ENCODE measurements at places on chromosomes 11 and 22.

DNA sequence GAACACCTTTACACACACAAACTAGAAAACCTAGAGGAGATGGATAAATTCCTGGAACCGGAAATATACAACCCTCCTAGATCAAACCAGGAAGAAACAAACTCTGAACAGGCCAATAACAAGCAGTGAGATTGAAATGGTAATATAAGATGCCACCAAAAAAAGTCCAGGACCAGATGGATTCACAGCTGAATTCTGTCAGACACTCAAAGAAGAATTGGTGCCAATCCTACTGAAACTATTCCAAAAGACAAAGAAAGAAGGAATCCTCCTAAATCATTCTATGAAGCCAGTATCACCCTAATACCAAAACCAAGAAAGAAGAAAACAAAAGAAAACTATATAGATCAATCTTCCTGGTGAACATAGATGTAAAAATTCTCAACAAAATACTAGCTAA, 33.9 kb downstream of the PIWIL3 start:
- no peak for DNase-seq

- no peak for DNase-seq
Measured at GRCh38 chr11:85756401-85757200, 54.3 kb downstream of the SYTL2 start.

DNA sequence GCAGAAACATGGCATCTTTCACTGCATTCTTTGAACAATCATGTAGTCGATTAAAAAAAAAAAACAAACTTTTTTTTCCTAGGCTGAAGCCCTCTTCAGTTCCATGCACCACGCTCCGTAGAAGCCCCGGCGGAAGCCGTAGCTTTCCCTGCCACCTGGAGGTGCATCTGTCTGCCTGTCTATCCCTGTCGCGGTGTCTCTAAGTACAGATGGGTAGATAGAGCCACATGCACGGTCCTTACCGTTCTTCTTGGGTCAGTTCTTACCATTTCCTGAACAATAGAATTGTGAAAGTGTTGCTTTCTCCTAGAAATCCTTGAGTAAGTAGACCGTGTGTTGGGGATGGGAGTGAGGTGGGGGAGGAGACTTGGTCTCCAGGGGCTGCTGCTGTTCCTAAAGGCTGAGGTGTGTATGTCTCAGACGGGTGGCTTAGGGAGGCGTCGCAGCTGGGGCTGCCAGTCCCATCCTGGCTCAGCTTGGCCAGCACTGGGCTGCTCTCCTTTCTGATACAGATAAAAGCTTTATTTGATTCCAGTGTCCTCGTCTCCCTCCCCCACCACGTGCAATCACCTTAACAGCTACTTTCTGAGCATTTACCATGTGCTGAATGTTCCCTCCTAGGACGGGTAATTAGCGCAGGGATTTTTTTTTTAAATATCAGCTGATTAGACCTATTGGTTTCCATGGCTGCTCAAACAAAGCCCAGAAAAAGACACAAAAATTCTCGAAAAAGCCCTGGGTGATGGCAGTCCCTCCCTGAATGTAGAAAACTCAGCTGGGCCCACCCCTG, 46.8 kb downstream of the MACROD1 start:
- no peak for DNase-seq

DNA sequence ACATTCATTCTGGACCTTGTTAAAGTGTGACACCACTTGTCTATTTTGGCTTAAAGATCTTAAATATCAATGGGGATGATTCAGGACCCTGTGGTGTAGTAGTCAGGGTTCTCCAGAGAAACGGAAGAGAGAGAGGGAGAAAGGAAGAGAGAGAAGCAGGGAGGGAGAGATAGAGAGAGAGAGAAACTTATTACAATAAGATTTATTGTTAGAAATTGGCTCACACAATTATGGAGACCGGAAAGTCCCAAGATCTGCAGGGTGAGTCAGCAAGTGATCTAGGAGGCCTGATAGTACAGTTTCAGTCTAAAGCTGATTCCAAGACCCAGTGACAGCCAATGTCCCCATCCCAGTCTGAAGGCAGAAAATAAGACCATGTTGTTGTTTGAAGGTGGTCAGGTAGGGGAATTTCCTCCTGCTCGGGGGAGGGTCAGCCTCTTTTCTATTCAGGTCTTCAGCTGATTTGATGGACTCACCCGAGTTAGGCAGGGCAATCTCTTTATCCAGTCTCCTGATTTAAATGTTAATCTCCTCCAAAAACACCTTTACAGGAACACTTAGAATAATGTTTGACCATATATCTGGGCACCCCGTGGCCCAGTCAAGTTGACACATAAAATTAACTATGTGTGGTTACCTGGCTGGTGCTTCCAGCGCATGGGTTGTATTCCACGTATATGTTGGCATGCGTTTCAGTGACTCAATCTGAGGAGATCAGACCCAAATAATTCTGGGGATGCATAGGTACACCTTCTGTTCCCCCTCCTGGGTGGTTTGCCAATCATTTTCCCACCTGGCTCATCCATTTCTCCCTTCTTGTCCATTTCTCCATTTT, 1350.5 kb downstream of the TBC1D22A start:
- DNase-seq: no peak

- DNase-seq: no peak
Measured at GRCh38 chr11:415640-416041, 842 bp upstream of the SIGIRR start.

DNA sequence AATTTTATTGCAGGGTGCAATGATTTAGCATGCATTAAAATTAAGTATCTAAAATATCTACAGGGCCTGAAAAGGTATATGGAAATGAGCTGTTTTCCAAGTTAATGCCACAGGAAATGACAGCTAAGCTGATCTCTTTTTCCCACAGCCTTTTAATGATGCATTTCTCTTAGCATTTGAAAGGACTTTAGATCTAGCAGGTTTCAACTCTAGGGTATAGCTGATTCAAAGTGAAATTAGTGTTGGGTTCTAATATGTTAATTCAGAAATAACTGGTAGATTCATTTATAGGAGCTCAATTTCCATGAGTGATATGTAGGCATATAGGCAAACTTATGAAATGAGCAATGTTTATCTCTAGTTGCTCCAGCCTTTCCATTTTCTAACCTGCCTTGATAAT, 274.2 kb downstream of the CASP12 start:
- no peak for DNase-seq

DNA sequence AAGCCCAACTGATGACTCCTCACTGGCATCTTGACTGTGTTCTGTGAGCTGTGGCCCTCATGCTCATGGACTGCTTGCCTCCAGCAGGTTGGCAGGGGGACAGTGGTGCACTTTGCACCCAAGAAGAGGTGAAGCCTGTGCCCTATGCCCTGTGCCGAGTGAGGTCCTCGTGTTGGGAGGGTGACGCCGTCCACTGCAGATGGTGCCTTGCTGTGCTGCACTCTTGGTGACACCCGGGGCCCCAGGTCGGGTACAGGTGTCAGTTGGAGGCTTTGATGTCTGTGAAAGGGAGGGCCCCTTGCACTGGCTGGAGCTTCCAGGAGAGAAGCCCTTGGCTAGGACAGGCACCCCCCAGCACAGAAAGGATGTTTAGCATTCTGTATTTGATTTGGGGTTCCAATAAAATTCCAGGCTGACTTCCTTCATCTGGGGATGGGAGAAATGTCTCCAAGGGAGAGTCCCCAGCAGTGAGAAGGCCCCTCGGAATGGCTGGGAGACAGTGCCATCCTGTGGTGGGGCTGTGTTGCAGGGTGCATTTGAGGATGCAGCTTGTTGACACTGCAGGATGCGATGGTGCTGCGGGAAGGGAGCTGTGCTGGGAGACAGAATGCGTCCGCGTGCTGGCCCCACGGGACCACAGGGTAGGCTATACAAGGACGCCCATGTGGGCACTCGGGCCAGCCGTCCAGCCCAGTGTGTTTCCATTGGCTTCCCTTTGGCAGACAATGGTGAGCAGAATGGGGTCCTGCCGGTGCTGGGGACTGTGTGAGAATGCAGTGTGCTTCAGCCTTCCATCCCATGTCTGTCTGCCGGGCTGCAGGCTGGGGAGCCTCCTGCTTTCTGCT, 2.5 kb upstream of the ZDHHC8 start:
- no peak for DNase-seq

DNA sequence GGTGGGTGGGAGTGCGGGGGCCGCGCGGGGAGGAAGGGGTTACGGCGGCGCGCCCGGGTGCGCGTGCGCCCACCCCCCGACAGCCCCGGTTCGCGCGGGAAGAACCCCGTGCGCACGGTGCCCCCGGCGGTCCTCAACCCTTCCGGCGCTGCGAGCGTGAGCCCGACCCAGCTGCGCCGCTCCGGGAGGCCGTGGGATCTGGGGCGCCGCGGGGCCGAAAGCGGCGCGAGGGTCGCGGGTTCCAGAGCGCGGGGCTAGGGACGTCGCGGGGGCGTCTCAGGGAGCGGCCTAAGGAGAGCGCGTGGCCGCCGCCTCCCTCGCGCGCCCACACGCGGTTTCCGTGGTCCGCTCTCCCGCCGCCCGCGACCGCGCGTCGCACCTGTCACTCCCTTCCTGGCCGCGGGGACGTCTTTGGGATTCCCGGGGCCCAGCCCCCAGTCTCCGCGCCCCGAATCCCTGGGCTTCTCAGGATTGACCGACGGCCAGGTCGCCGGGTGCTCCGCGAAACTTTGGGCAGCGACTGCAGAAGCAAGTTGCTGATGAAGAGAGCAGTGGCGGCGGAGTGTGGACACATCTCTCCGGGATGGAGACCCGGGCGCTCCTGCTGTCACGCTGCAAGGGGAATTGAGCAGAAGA, 582 bp downstream of the SREBF2 start:
- peak; percentile 32 for DNase-seq

GRCh38 chr11:17273668-17274282, 2.8 kb upstream of the NUCB2 start:
- DNase-seq: no peak

GRCh38 chr11:117584056-117584830, 212.8 kb downstream of the DSCAML1 start:
- no peak for DNase-seq

DNA sequence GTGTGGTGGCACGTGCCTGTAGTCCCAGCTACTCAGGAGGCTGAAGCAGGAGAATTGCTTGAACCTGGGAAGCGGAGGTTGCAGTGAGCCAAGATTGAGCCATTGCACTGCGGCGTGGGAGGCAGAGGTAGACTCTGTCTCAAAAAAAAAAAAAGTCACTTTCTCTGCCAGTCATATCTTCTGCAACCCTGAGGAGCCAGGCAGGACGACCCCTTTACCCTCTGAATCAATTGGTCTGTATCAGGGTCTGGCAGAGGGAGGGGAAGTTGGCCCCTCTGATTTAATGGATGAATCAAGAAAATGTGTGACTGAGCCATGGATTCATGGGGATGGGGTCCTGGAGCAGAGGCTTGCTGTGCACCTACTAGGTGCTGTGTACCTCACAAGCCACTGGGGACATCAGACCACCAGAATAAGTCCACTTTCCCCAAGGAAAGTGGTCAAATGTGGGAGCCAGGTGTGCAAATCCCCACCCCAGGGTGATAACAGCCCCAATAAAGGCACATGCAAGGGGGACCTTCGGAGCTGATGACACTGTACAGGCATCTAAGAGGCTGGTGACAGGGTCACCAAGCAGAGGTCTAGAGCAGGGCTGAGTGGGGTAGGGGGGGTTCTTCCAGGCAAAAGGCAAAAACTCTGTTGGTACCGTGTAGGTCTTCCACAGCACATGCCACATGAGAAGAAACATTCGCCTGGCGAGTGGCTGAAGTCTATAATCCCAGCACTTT, 29.0 kb downstream of the TXN2 start:
- no peak for DNase-seq

DNA sequence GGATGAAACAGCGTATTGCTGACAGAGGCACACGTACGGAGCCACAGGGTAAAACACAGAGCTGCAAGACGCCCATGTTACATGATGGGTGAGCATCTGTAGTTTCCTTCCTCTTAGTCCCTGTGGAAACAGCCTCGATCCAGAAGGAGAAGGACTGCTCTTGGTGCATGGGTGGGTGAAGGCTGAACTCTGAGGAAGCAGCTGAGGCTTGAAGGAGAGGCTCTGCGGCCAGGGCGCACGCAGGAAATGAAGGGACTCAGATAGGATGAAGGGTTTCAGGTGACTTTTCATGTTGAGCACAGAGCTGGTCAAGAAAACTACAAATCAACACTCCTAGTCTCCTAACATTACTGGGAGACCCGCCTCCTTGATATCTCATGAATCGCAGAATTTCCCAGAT, 65.7 kb upstream of the ADA2 start:
- no peak for DNase-seq

GRCh38 chr11:121618516-121618915, 165.7 kb upstream of the SORL1-AS1 start:
- no peak for DNase-seq

- no peak for DNase-seq
Measured at GRCh38 chr11:130712480-130712879, 203.8 kb downstream of the SNX19 start.

- no peak for DNase-seq
Measured at GRCh38 chr11:100753172-100753543, 66.1 kb downstream of the ARHGAP42 start.

DNA sequence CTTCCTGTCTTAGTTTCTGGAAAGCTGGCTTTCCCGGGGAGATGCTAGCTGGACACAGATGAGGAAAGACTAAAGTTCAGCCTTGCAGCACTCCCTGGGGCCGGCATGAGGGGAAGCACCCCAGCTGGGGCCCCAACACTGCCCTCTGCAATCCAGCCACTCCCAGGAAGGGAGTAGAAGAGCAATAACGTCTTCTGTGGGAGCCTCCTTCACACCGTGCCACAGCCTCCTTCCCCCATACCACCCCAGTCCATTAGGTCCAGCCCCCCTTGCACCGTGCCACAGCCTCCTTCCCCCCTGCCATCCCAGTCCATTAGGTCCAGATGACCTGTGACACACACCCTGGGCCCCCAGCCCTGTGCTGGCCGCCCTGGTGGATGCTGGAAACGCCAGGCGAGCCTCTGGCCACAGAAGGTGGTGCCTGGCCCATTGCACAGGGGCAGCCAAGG, 44.1 kb upstream of the PRDM11 start:
- DNase-seq: no peak

DNA sequence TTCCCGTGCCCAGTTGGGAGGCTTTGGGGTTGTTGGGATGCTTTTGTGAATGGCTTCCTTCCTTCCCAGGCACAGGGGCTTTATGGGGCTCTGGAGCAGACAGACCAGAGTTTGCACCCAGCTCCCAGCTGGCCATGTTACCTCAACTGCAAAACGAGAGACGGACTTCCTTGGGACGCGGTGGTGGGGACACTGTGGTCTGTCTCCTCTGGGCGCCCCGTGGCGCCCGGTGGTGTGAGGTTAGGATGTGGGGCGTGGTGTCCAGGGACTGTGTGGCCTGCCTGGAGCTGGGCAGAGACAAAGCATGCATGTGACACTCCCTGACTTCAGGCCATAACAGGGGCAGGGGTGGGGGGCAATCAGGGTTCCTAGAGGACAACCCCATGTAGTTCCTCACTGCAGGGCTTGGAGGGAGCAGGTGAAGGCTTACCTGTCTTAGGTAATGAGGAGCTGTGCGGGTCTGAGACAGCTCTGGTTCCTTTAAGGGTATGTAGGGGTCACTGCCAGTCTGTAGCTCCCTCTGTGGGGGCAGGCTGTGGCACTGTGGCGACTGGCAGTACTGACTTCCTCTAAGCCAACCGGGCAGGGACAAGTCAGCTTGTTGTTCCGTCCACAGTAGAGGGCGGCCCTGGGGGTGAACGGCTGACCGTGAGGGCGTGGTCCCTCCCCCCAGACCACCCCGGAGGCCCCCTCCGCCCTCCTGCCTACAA, 14.4 kb downstream of the KCNQ1 start:
- no peak for DNase-seq

Data from stimulated activated CD4-positive, alpha-beta T cell treated with anti-CD3 and anti-CD28 coated beads, Interleukin-15, amount 100 ng/mL, for 1 hour (primary cell).